ENCODE measurements at places on chromosomes 4 and X.

DNA sequence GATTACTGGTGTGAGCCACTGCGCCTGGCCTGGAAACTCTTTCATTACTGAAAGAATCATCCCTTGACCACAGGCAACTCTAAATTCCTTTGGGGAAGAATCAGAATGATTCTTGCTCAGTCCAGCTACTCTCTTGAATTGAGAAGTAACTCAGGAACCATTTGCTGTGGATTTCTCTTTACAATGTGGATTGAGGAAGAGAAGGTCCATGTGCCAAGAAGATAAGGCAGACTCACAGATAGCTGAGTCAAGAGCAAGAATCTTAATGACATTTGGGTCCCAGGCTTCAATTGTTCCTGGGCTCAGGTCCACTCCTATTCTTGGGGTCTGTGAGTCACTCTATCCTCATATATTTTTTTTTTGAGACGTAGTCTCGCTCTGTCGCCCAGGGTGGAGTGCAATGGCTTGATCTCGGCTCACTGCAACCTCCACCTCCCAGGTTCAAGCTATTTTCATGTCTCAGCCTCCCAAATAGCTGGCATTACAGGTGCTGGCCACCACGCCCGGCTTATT lies 6.2 kb upstream of the MGARP start:
- no peak for DNase-seq

GRCh38 chrX:116284400-116284799 lies 113.9 kb downstream of the AGTR2 start:
- DNase-seq, result no peak

DNA sequence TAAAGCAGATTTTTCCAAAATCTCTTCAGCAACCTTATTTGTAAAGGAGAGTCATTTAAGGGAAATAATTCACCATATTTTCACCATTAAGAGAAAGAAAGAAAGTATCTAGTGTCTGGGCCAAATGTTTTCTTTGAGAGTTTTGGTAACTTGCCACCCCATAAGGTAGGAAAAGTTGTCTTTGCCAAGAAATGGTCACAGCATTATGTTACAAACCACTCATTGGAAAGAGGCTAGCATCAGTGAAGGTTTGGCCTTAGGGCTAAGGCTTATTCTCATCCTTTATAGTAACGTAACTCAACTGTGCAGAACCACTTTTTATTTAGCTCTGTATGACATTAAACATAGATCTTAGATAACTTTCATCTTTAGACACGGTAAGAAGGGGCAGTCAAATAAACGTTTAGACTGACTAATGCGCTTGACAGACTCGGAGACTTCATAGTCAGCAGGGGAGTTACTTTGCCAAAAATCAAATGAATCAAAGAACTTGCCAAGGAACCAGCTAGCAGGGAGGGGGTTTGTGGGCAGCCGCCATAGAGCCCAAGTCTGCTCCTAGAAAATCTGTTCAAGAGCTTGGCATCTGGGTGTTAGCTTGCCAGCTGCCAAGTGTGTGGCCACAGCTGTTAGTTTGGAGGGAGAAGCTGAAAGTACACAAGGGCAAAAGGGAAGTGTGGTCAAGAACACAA lies 182.8 kb upstream of the GRID2 start:
- no peak for DNase-seq

- no peak for DNase-seq
Measured at GRCh38 chr4:123232439-123232838, 164.2 kb upstream of the SPRY1 start.

GRCh38 chr4:76705472-76705871 lies 192.5 kb downstream of the SOWAHB start:
- DNase-seq, result no peak

- DNase-seq, result peak; percentile 81
Measured at GRCh38 chr4:48906206-48907173, at the start of gene OCIAD2. TSS of gene OCIAD2 (minus strand) at chr4:48906774. CDS start at chr4:48904549, 2,225 bp downstream.

- no peak for DNase-seq
Measured at GRCh38 chr4:105092768-105093167, 53.9 kb upstream of the TET2 start.

DNA sequence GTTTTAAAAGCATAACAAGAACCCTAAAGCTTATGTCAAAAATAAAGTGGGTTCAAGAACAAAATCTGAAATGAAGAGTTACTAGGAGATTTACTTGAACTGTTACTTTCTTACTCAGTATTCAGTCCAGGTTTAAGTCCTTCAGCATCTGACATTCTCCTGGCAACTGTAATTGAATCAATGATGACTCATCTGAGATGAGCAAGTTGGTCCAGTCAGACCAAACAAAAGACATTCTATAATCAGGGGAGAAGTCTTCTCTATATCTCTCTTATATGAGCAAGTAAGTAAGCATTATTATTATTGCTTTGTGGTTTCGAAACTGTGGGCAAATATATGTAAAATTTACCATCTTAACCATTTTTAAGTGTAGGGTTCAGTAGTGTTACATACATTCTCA lies 34.6 kb downstream of the MAP9 start:
- DNase-seq, result no peak

- no peak for DNase-seq
Measured at GRCh38 chr4:120065974-120066516, 603 bp downstream of the MAD2L1 start.

DNA sequence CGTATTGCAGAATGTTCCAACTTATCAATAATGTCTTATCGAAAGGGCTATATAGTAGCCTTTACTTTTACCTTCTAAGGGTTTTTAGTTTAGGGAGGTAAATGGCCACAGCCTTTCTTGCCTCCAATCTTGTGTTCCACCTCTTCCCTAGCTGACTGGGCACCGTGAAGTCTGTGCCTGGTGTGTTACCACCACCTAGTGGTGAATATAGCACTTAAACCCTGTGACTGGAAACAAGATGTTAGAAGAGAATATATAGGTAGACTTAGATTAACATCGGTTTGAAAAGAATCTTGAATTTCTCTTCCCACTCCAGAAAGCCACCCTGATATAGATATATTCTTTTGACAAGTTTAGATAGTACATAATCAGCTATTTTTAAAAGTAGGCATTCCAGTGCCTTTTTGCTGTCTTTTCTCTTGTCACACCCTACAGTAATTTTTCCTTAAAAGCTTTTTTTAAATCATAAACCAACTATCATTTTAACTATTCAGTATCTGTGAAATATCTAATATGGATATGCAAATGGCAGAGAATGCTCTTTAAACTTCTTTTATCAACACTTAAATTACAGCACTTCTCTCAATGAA lies 27.8 kb upstream of the ADH7 start:
- DNase-seq, result peak; percentile 7

DNA sequence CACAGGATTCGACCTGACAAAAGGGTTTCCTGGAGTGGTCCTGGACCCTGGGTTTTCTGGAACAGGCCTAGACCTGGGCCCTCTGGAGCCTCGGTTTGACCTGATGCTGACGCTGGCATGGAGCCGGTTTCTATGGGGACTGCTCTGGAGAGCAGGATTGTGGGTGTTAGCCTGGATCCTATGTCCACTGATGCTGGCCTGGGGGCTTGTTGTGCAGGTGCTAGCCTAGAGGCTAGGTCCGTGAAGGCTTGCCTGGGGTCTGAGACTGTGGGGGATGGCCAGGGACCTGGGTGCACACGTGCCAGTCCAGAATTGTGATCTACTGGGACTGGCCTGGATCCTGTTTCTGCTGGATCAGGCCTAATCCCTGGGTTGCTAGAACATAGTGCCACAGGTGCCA lies 173.1 kb downstream of the TMEM47 start:
- DNase-seq, result no peak

DNA sequence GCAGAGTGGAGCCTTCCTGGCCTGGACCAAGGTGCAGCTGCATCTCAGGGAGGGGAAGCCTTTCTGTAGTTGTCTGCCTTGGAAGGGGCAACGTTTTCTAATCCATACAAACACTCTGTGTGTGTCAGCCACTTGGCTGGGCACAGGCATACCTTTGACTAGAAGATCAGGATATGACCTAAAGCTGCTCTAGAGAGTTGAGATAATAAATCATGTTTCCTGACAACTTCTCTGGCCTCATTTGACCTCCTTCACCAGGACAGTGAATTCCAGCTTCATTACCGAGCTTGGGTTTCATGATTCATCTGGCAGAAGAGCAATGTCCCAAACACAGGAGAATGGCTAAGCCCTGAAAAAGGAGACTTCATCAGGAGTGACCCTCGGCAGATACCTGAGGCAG lies 89.6 kb upstream of the KIT start:
- DNase-seq, result no peak

DNA sequence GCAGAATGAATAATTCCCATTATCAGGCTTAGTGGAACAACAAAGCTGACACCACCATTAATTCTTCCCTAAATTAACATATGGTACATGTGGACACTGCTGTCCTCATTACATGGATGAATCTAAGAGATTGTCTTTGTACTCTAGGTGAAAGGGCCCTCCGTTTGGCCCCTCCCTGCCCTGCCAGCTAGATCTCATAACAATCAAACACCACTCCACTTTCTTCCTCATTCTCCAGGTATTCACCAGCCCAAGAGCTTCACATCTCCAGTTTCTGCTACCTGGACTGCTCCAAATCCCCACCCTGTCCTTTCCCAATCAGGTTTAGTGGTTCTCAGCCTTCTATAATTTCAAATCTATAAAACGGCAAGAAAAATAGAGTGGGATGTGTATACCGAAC lies 3.8 kb downstream of the HSD17B11 start:
- DNase-seq, result no peak

DNA sequence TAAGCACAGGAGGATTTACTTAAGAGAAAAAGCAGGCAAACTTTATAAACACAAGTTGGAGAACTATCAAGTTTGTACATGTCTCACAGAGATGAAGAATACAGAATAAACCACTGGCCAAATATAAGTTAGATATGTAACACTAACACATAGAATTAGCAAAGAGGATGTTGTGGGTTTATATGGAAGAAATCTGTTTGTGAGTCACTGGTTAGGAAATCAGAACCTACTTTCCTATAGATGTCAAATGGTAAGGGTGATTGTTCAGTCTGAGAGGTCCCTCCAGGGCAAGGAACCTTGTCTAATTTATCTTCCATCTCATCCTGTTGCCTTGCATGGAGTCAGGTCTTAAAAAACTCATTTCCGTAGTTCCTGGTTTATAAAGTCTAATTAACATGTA lies 14.8 kb upstream of the ART3 start:
- DNase-seq, result no peak

DNA sequence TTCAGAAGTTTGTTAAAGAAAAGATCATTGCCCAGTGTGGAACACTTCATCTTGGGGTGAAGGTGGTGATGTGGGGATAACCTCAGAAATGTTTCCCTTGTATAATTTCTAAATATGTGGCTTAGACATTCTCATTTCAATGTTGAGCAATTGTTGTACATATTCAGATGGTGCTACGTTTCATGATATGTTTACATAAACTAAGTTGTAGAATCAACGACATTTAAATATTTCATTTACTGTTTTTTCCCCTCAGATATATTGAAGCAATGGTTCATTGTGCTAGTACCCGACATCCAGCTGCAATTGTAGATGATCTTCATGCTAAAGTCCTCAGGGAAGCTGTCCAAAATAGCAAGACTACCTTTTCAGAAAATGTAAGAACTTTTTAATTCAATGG lies 92.6 kb downstream of the BLTP1 start:
- no peak for DNase-seq

GRCh38 chr4:144357975-144358374 lies 217.5 kb upstream of the GYPA start:
- no peak for DNase-seq

GRCh38 chr4:41307638-41308037 lies 50.9 kb downstream of the UCHL1 start:
- DNase-seq, result no peak

- no peak for DNase-seq
Measured at GRCh38 chrX:74453178-74453577, 31.9 kb downstream of the SLC16A2 start.

DNA sequence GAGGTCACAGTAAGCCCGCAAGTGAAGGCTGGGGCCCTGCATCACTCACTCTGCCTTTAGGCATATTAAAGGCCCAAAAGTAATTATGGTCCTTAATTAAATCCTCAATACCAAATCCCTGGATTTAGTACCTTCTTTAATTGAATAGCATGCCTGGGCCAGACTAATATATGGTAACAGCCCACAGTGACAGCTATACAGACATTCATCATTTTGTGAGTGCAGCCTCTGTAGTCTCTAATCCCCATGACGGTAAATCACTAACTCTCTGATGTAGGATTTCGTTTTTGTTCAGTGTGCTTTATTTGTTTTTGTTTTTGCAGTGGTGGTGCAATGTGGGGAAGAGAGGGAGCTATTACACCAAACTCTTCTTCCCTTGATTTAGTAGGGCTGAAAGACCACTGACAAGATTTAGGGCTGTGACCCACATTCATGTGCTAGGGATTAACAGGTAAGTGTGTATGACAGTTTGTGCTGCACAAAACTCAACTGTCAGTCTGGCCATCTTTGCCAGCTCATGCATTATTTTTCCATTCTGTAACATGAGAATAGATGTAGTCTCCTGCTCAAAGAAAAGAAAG lies 60.6 kb upstream of the SLC39A8 start:
- DNase-seq, result no peak

DNA sequence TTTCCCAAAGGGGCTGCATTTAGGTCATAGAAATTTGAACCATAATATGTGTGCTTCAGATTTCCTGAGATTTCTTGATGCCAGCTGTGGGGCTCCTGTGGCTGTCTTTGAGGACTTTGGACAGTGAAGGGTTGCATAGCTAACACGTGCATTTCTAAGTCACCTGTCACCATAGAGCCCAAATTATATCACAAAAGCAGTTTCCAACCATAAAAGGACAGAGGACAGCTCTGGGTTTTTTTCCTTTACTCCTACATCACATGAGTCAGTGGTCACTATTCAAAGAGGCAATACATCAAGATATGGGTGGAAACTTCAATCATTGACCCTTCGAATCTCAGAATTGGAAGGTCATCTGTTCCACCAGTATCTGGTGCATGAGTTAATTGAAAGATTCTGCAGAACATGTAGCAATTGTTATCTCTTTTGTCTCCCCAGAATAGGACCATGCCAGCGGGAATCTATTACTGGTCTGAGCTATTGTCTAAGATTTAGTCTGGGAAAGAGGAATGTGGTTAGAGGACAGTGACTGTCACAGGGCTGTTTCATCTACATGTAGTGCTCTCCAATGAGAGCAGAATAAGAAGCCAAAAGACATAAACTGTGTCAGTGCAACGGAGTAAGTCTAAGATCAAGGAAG lies 133.5 kb downstream of the AASDH start:
- no peak for DNase-seq

- no peak for DNase-seq
Measured at GRCh38 chrX:7784580-7784979, 58.4 kb upstream of the VCX start.

DNA sequence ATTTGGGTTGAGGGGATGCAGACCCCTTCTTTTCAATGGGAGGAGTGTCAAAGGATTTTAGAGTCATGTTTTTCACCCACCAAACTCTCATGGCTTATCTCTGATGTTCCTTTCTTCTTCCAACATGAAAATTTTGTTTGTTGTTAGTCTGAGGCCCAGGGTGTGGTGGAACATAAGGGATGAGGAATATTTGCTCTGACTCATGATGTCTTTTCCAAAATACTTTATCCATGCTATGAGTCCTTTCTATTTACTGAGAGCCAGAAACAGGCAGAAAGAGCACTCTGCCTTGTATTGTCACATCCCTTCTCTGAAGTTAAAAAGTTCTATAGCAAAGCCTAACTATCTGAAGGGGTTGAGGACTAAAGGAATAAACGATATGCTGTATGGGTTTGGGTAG lies 61.6 kb upstream of the GYPA start:
- no peak for DNase-seq

Measured in stimulated activated CD4-positive, alpha-beta T cell treated with anti-CD3 and anti-CD28 coated beads, Interleukin-2, amount 100 ng/mL, for 4 hours (primary cell).